ENCODE measurements at places on chromosomes 6 and 20.

DNA sequence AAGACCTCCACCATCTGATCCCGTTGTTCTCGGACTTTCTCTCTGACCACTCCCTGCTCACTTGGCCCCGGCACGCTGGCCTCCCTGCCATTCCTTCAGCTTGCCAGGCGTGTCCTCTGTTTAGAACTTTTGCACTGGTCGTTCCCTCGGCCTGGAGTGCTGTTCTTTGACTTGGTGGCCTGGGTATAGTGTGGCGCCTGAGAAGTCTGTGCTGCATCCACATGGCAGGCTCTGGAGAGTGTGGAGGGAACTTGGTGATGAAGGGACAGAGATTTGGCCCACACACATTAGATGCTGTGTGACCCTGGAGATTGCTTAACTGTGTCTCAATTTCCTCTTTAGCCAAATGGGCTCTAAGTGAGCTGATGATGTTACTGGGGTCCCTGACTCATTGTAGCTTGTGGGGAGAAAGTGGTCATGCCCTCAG lies 13.0 kb upstream of the TGM2 start:
- DNase-seq, result no peak

DNA sequence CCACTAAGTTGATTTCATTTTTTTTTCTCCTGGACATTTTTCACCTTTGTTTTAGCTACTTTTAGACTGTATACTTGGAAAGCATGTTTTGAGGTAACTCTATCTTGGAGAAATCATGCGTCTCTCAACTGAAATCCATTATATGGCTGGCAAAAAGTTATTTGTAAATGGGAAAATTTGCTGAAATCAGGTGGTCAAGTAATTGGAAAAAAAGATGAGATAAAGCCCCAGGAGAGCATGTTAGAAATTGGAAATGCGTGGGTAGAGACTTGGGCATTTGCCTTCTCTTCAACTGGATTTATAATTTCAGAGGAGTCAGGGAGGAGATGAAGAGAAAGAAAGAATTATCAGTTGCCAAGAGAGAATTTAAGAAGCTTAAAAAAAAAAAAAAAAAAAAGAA lies 217.1 kb upstream of the MAP3K7 start:
- DNase-seq, result no peak

GRCh38 chr6:90123831-90124230 lies 172.8 kb downstream of the BACH2 start:
- no peak for DNase-seq

DNA sequence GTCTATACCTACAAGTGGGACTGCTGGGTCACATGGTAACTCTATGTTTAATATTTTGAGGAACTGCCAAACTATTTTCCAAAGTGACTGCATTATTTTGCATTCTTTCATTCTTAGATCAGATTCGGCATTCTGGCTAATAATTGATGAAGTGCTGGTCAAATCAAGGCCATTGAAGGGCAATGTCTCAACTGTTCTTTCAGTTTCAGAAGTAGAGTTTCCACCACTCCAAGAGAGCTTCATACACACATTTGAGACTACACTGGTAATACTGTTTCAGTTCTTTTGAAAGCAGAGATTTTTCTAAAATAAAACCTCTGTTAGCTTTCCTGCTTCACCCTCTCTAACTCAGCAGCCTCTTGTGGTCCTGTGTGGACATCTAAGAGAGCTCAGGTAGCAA lies 154.5 kb downstream of the CFAP61 start:
- DNase-seq, result no peak

DNA sequence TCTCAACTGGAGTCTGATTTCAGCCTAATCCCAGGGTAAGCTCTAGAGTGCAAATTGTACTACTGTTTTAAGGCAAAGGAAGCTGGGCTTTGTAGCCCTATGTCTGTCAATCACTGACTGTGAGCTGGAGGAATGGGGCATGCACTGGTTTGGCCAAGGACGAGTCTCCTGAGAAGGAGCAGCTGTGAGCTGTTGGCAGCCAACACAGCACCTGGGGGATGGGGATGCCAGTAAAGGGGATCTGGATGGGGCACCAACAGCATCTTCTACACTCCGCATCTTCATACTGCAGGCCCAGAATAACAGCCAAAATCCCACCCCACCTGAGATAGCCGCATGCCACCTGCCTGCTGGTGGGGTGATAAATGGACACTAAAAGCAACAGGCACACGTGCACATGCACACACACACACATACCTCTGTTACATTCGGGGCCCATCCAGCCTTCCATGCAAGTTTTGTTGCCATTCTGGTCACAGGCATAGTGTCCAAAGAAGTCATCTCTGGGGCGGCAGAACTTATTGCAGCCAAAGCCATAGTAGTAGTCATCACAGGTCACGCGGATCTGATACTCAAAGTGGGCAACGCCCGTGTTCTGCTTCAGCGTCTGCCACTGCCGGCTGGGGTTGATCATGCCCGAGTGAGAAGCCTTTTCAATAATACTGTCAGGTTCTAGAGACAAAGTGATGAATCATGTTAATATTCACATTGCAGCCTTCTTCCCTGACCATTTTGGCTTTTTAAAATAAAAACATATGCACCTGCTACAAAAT lies 15.6 kb downstream of the JAG1 start:
- DNase-seq, result no peak

GRCh38 chr6:1643111-1643510 lies 33.4 kb downstream of the FOXC1 start:
- DNase-seq, result no peak

DNA sequence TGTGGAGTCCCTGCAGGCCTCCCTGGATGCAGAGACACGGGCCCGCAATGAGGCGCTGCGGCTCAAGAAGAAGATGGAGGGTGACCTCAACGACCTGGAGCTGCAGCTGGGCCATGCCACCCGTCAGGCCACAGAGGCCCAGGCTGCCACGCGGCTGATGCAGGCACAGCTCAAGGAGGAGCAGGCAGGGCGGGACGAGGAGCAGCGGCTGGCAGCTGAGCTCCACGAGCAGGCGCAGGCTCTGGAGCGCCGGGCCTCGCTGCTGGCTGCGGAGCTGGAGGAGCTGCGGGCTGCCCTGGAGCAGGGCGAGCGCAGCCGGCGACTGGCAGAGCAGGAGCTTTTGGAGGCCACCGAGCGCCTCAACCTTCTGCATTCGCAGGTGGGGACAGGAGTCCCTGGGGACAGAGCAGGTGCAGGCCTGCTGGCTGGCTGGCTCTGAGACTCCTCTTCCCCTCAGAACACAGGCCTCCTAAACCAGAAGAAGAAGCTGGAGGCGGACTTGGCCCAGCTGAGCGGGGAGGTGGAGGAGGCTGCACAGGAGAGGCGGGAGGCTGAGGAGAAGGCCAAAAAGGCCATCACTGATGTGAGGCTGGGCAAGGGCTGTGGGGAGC lies 44.7 kb downstream of the MYH7B start:
- no peak for DNase-seq

- DNase-seq, result no peak
These were observed 485.9 kb upstream of the JAG1 start for GRCh38 chr20:11159728-11160127.

GRCh38 chr6:35094183-35094582 lies 47.0 kb downstream of the TCP11 start:
- no peak for DNase-seq

- no peak for DNase-seq
These were observed 77.3 kb downstream of the SLC23A2 start for GRCh38 chr20:4924032-4924431.

DNA sequence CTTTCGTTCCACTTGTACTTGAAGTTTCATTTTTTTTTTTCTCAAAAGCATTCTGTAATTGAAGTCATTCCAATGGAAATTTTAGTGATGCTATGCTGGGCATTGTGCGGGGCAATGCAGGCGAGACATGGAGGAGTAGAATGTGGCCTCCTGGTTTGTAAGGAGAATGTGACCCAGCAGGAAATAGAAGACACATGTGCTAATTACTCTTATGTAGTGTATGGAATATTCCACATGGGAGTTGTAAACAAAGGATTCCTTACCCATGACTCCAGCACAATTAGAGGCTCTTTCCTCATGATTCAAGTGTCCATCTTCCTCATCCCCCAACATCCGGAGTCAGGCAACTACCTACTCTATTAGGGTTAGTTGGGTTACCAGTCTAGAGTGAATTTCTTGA lies 14.9 kb upstream of the RFPL4B start:
- DNase-seq, result peak; percentile 92

DNA sequence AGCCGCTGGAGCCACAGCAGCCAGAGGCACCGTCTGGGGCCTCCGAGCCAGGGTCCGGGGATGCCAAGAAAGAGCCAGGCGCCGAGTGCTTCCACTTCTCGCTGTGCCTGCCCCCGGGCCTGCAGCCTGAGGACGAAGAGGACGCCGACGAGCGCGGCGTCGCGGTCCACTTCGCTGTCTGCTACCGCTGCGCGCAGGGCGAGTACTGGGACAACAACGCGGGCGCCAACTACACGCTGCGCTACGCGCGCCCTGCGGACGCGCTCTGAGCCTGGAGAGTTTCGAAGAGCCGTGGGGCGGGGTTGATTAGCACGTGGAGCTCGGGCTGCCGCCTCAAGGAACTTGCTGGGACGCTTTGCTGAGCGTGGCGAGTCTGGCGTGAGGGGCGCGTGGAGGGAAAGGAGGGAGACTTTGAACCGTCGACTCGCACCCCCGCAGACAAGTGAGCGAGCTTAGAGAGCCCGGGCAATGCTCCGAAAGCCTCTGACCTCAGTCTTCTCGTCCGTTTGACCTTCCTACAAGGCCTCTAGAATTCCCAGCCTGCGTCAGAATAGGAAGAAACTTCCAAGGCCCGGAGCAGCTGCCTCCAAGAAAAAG lies 1.3 kb downstream of the PPP1R3G start:
- no peak for DNase-seq

GRCh38 chr20:43442282-43442880 lies 15.3 kb upstream of the SRSF6 start:
- peak; percentile 48 for DNase-seq

DNA sequence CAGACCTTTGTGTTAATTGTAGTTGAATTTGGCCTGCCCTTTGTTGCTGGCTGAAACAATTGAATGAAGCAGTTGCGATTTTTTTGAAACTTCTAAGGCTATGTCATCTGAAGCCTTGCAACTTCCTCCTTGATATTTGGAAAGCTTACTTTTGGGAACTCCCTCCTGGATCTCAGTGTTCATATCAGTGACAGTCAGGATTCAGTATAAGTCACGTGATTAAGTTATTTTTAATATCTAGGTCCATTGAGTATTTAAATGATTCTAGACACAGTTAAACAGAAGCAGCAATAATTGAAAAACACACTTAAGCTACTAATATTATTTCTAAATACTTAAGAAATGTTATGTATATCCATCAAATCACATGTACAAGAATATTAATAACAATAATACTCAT lies 951.3 kb downstream of the GRIK2 start:
- no peak for DNase-seq

- no peak for DNase-seq
These were observed 226.1 kb downstream of the SOD2 start for GRCh38 chr6:159466926-159467325.

DNA sequence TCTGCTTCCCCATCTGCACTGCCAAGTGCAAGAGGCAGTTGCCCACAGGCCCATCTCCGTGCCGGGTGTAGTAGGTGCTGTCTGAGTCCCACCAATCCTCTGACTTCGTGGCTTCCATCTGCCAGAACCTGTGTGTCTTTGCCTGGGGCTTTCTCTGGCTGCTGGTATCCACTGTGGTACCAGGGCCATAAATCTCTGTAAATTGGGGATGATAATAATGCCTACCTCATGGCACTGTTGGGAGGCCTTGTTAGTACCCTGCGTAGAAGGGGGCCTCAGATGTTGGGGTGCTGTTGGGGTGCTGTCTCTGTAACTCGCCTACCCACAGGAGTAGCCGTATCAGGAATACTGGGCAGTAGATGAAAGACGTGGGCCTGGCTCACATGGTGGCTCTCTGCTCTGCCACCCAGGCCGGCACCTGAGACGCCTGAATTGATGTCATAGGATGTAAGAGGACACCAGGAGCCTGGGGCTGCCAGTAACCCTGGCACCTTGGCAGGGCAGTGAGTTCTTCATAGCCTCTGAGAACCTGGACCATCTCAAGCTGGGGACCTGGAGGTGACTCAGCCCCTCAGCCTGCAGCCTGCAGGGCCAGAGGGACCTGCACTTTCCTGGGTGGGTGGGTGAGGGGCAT lies 94.1 kb upstream of the RNF24 start:
- DNase-seq, result no peak

DNA sequence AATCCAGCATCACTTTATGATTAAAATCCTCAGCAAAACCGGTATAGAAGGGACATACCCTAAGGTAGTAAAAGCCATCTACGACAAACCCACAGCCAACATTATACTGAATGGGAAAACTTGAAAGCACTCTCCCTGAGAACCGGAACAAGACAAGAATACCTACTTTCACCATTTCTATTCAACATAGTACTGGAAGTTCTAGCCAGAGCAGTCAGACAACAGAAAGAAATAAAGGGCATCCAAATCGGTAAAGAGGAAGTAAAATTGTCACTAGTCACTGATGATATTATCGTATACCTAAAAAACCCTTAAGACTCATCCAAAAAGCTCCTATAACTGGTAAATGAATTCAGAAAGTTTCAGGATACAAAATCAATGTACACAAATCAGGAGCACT lies 33.3 kb downstream of the BLOC1S5 start:
- DNase-seq, result no peak

GRCh38 chr6:20263059-20263458 lies 50.8 kb upstream of the MBOAT1 start:
- no peak for DNase-seq

DNA sequence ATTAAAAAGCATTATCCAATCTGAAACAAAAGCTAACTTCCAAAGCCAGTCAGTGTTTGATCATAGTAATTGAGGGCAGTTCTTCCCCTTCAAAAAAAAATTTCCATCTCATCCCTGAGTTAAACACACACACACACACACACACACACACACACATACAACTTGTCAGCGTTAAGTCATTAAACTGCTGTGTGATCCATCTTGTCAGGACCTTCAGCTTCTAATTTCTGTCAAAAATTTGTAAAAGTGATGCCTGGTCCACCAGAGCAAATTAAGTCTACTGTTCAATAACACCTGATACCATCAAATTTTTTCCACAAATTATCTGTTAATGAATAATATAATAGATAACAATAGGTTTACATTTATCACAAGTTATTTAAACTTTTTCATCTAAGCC lies 198.7 kb downstream of the GPX5 start:
- DNase-seq, result no peak

DNA sequence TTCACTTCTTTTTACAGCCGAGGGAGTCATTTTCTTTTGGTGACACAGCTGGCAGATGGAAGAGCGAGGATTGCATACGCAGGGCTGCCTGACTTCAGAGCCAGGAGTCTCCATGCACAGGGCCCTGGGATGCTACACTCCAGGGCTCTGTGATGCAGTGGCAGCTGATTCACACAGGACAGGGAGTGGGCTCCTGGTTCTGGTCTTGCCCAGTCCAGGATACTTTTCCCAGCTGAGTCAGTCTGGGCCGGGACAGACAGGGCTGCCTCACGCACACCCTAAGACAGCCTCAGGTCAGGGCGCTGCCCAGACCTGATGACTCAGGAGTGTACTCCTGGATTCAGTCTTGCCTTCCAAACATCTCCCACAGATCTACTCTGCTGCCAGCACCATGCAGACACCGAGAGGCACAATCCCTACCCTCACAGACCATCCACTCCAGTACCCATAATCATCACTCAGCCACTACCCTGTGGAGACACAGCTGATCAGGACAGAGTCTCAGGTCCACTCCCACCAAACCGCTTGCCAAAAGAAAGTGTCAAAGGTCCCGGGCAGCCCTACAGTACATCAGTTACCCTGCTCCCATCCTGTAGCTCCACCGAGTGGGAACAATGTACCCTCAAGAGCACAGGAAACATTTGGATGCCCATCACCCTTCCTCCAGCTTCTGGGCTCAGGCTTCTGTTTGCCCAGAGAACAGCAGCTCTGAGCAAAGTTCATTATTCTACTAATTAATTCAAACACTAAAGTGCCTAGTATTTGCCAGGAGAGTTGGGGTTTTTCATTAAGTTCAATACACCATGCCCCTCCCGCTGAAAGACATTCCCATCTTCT lies 11.5 kb downstream of the SDC4 start:
- peak; percentile 77 for DNase-seq

GRCh38 chr6:89045011-89045387 lies 35.6 kb upstream of the PNRC1 start:
- DNase-seq, result no peak

All from HCEC 1CT (cell line).